ENCODE measurements at places on chromosomes 1 and 21.

DNA sequence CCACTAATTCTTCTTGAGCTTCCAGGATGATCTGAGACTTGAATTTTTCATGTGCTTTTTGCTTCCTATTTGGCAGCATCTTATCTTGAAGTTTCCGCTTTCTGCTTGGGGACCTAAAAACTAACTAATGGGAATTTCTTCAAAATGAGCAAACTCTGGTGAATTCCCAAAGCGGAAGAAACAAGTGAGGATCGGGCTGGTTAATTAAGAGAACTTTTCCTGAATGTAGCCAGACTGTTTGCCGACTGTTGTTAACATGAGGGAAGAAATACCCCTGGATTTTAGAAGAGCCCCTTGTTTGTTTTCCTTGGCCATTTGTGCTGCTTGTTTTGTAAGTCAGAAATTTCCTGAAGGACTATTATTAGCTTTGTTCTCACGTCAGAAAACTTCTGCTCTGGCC, 6.1 kb upstream of the SELE start:
- DNase-seq, result no peak

GRCh38 chr21:41741253-41742072, 25.4 kb downstream of the RIPK4 start:
- DNase-seq, result no peak

- no peak for DNase-seq
These were observed 22.6 kb upstream of the UAP1 start for GRCh38 chr1:162538815-162539431.

GRCh38 chr1:111161843-111162487, 21.9 kb downstream of the CEPT1 start:
- DNase-seq, result no peak

- DNase-seq, result no peak
These were observed 493.5 kb downstream of the DPYD start for GRCh38 chr1:97427371-97427770.

DNA sequence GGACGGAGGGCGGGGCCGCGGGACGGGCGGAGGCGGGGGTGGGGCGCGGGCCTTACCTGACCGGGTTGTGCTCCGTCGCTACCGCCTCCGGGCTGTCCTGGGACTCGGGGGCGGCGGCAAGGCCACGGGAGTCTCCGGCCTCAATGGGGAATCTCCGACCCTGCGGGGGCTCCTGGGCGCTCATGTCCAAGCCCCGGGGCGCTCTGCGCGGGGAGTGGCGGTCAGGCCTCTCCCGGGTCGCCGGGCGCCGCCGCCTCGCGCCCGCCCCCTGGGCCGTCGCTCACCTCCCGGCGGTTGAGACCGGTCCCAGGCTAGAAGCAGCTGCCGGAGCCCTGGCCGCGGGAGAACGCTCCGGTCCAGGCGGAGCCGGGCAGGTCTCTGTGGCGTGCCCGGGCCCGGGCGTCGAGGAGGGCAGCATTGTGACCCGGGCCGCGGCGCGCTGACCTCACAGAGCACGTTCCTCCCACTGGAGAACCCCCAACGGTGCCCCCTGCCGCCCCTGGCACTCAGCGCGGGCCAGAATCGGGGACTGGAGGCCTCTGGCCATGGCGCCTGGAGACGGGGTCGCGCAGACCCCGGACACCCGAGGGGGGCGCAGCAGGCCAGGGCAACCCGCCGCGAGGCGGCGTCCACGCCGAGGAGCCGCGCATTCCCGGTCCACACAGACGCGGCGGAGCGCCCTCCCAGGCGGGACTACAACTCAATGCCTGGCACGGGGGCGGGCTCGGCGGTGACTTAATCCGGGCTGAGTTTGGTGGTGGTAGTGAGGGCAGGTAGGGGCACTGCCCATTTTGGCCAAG, 411 bp downstream of the FAM229A start:
- no peak for DNase-seq

GRCh38 chr1:172466795-172467407, 23.0 kb upstream of the PIGC start:
- DNase-seq, result no peak

DNA sequence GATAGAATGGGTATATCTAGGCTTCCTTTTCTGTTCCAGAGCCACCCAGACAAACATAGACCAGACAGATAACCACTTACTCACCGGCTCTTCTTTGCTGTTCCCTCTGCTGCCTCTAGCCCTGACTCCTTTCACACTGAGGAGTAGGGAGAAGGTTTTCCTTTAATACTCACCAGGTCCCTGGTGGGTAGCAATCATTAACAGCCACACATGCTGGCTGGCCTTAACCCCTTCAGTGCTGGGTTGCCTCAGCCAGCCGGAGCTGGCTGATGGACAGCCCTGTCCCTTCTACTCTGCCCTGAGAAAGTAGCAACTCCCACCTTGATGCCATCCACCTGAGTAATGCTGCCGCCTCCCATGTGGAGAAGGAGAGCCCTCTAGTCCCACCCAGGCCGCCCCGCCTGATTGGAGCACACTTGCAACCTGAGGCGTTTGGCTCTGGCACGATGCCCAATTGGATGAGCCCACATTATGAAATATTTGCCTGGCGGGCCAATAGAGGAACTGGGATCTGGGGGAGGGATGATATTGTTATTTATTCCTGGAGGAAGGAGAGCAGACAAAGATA, 71.6 kb downstream of the PLEKHA6 start:
- DNase-seq, result no peak

DNA sequence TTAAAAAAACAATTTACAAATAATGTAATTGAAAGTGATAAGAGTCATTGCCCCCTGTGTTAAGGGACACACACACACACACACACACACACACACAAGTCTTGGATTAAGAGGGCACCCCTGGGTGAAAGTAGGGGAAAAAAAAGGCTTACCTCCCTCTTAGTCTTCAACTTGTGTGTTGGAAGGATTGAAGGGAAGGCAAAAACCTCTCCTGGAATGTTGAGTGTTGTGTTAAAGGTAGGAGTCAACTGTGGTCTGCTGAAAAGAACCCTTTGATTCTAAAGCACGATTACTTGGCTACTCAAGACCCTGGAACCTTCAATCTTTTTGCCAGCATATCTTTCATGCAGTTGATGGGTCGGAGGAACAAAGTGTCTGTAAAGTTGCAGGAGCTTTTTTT, 6.4 kb downstream of the PBX1 start:
- no peak for DNase-seq

- no peak for DNase-seq
These were observed 569.6 kb upstream of the ADGRL2 start for GRCh38 chr1:81230983-81231728.

- DNase-seq, result no peak
These were observed 391.0 kb downstream of the OMA1 start for GRCh38 chr1:58155418-58156123.

DNA sequence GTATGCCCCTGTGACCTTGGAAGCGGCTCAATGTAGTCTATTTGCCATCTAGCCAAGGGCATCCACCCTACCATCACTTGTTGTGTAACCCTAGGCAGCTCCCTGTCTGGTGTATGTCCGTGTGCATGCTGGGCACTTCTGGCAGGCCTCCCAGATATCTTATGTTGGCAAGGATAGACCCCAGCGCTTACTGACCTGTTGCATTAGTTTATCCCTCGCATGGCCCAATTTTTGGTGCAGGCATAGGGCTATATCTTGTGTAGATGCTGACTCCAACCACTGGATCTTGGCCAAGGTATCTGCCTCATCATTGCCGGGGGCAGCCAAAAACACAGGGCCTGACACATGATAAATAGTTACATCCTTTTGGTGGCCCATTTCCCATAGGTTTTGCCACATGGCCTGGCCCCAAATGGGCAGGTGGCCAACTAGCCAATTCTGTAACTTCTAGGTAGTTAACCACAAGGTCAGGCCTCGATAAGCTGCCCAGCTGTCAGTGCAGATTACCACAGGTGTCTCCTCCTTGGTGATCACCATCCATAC, 14.0 kb upstream of the TBX19 start:
- DNase-seq, result no peak

DNA sequence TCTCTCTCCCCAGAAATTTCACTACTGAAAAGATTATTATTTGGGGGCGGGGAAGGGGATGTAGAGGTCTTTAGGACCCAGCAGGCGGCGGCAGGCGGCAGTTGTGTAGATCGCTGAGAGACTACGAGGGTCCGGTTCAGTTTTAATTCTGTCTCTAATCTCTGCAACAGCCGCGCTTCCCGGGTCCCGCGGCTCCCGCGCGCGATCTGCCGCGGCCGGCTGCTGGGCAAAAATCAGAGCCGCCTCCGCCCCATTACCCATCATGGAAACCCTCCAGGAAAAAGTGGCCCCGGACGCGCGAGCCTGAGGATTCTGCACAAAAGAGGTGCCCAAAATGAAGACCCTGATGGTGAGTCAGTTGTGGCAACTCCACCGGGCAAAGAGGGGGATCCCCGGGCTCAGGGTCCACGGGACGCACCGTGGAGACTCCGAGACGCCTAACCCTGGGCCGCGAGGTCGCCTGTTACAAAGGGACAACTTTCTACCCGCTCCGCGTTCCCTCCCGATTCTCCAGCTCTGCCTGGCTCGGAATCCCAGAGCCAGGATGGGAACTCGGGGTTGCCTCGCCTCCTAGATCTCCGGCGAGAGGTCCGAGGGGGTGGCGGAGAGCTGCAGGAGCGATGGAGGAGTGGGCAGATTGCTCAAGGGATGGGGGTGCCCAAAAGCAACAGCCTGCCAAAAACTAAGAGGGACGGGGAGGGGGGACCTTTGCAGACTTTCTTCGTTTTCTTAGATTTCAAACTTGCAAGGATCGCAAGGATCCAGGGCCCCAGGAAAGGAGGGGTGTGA, at the start of gene ST6GALNAC5:
Gene ST6GALNAC5 (plus strand): TSS at position 139 of the 789 bp plus-strand sequence.
- DNase-seq, result no peak

DNA sequence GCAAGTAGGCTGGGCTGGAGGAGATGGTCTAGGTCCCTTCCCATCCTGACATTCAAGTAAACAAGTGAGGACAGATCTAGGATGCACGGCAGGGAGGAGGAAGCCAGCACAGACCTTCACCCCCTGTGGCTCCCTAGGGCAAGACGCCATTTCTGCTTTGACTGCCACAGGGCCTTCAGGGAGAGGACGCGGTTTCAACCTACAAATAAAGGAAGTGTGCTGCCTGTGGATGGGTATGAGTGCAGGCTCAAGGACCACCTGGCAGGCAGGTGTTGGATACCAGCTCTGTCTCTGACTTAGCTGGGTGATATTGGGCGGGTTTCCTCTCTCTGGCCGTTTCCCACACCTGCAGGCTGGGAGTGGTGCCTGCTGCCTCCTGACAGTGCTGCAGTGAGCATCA, 16.2 kb downstream of the SLC2A1 start:
- no peak for DNase-seq

GRCh38 chr1:210413951-210414350, 85.2 kb downstream of the HHAT start:
- DNase-seq, result no peak

GRCh38 chr1:187264995-187265602, 436.4 kb downstream of the PLA2G4A start:
- DNase-seq, result no peak

DNA sequence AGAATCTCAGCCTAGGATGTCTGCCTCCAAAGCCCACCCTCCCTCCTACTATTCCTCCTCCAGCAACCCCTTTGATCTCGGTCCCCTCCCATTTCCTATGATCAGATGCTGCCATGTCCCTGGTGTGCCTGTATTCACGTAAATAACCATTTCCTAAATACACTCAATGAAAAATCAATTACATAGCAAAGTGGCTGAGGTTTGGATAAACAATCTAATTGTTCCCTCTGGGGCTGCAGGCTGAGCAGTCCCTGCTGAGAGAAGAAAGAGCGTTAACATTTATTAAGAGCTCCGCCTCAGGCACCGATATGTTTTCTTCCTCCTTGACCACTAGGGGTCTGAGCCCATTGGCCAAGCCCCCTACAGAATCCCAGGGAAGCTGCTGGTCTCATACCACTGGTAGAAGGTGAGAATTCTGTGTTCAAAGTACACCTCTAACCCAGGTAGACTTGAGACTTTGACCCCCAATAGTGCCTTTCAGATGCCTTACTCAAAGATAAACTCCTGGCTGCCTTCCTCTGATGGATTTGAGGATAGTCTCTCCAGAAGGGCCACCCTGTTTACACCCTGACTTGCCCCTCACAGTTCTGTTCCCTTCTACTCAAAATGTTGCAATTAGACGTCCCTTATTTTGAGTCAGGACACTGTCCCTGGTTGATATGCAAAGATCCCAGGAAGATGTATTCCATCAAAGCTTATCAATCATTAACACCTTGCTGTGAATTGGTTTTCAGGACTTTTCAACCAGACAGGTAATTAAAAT, 33.9 kb upstream of the CAMK1G start:
- no peak for DNase-seq

- no peak for DNase-seq
These were observed 25.0 kb downstream of the SLC37A1 start for GRCh38 chr21:42538479-42539275.

DNA sequence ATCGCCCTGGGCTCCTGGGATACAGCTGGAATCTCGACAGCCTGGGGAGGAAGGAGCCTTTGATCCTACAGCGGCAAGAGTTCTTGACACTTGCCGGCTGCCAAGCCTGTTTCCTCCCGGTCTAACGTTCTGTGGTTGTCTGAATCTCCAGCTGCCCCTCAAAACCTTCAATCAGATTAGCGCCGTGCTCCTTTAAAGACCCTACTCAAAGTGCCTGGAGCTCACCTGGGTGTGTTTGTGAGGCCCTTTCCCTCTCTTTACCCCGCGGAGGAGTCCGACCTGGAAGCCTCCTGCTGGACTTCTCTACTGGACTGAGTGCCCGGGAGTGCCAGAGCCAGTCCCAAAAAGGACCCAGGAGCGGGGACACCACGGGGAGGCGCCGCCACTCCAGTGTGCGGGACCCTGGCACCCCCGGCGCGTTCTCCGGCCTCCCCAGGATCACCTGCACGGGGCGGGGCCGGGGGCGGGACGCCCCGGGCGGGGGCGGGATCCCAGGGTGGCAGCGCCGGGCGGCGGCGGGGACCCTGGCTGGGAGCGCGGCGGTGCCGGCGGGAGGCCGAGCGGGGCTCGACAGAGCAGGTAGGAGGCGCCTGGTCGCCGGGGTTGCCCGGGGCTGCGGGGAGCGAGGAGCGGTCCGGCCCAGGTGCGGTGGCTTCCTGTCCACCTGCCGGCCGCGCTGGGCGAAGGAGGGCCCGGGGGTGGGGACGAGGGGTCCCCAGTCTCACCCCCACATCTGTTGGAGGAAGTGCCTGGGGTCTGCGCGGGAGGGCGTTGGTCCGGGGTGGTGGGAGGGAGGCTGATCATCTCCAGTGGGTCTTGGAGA, at the start of gene NCMAP:
Gene NCMAP (plus strand): TSS at position 497 of the 823 bp plus-strand sequence. CDS start 39,344 bp downstream, outside the sequence.
- DNase-seq, result no peak

DNA sequence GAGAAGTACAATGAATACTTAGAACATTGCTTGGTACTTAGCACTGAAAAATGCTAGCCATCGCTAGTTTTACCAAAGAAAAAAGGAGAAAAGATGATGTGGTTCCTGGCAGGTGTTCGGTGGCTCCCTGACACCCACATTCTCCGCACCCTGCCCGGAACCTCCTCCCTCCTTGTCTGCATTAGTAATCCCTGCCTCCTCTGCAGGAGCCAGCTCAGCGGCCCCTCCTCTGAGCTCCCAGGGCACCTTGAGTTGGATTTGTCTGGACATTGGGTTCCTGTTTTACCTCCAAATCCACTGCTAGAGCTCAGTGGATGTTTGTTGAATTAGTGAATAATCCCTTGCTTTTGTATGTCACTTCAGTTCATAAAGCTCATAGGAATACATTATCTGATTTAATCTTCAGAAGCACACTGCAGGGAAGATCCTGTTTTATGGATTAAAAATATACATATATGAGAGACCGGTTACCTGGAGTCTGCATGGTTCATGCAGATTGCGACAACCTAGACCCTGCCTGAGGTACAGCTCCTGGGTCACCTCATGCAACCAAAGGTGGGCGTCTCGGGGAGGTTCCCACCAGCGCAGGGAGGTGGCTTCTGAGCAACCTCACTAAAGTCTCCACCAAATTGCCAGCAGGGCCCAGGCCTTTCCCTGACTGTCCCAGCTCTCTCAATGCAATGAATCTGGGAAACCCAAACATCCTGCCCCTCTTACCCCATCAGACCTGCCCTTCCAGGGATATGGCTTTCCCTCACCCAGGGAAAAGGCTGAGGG, 24.2 kb downstream of the PCAT6 start:
- no peak for DNase-seq

Data from activated CD8-positive, alpha-beta memory T cell treated with anti-CD3 and anti-CD28 coated beads for 48 hours (primary cell).